T follicular helper cell (primary cell): ENCODE measurements at places on chromosomes 11 and 22.

- peak; percentile 34 for DNase-seq
These were observed 844 bp downstream of the PCF11 start for GRCh38 chr11:83157594-83158356.

- no peak for DNase-seq
These were observed 7.4 kb downstream of the DUSP8 start for GRCh38 chr11:1564535-1565172.

DNA sequence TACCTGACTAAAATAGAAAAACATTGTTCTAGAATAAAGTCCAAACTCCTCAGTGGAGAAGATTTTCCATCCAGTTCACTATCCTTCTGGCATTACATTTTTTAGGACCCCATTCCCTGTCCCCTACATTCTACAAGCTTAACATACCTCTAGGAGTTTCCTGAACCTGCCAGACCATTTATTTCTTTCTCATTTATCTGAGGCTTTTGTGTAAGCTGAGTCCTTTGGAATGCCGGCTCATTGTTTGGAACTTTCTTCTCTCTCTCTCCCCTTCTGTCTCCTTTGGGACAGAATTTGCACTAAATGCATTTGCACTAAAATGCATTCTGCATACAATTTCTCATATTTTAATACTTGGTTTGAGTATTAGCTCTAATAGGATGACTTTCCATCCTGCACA, 393.0 kb upstream of the ANO3 start:
- DNase-seq, result no peak

GRCh38 chr11:85718991-85719807, 33.2 kb upstream of the CCDC89 start:
- DNase-seq, result no peak

DNA sequence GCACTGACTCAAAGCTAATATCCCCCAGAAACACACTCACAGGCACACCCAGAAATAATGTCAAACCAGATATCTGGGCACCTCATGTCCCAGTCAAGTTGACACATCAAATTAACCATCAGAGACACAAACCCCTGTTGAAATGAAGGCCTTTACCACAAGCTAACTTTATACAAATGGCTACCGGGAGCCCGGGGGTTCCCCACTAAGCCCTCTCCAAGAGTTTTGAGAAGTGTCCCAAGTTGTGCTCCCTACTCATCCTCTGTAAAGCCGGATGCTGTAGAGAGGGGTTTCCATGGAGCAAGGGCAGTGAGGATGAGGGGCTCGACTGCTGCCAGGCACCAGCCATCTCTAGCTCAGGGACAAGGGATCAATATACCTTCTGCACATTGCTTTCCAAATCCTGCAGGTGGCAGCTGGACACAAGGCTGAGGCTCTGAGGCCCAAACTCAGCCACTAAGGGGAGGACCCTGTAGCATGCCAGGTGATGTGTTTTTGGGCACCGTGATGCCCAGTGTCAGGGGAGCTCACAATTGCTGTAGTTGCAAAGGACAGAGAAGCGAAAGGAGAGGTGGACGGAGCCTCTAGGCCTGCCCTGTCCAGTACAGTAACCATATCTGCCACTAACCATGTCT, 145.7 kb downstream of the TTC17 start:
- DNase-seq, result no peak

DNA sequence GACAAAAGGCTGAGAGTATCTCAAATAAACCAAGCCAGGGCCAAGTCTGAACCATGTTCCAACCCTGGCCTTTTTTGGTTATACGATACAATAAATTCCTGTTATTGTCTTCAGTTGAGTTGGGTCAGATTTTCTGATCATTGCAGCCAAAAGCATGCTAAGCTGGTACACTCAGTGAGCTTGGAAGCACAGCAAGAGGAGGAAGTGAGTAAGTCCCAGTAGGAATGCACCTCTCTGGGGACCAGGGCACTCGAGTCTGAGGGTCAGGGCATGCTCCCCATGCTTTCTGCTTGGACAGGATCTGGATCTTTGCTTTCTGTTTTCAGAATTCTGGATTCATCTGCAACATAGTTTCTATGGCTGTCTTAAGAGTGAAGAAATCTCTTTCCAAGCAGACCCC, 73.1 kb downstream of the TMPRSS5 start:
- no peak for DNase-seq

GRCh38 chr22:19576460-19577421, 52.5 kb upstream of the CLDN5 start:
- no peak for DNase-seq

DNA sequence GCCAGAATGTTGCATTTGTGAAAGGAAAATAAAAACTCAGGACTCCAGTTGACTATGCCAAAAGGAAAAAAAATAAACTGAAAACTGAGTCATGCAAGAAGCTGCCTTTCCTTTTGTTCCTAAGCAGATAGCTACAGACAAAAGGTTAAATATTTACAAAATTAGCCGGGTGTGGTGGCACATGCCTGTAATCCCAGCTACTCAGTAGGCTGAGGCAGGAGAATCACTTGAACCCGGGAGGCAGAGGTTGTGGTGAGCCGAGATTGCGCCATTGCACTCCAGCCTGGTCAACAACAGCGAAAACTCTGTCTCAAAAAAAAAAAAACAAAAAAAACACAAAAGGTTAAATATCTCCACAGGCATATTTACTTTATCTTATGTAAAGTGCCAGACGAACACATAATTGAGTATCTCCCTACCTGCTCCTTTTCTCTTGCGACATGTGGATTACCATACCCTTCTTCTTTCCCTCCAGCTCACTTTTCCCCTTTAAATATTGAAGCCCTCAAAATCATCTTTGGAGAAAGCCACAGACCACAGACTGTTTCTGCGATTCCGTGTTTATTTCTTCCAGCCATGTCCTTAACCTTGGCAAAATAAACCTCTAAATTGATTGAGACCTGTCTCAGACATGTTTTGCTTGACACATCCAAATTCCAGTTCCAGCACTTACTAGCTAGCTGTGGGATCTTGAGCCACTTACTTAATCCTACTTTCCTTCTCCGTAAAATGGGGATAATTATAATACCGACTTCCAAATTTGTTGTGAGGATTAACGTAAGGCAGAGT, 2.3 kb upstream of the SMPD1 start:
- DNase-seq, result no peak

DNA sequence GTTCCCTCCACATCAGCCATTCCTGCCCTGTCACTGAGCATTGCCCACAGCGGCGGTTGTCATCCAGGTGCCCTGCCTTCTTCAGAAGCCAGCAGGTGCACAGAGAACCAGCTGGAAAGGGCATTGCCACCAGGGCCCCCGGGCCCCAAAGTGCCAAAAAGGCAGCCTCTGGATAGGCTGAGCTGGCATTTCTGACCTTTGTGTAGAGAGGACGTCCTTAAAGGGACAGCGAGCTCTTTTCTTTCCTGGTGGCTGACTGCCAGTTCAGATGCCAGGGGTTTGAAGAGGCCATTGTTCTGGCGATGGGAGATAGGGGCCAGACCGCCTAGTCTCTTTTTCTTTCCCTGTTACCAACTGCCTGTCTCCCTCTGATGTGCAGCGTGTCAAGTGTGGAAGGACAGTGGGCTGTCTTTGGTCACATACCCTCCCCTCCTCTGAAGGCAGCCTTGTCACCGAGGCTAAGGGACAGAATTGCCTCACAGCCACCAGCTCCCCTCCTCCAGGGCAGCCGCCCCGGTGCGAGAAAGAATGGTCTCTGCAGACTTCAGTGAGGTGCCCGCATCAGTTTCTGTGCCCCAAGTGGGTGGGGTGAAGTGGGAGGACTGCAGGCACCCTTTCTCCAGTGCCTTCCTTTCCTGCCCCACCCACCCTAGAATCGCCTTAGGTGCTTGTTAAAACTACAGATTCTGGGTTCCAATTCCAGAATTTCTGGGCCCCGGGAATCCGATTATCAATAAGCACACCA, 109.6 kb downstream of the SCN3B start:
- no peak for DNase-seq
